ENCODE measurements at places on chromosomes 1 and 21.

DNA sequence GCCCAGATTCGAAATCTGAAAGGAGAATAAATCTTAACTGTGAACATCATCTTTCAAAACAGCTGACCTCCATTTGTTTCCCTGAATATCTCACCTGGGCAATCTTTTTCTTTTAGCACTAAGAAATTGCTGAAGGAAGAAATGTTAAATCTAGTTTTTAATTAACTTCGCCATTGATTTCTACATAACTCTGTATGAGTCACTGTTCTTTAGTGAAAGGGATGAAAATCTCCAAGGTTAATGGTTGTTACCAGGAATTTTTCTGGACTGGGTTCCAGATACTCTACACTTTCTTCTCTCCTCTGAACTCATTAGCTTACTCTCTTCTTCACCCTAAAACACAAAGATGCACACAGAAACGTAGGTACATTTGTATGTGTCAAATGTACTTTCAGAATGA, 235.7 kb downstream of the BACH1 start:
- DNase-seq = no peak

- DNase-seq = no peak
Measured at GRCh38 chr1:101283443-101283842, 46.6 kb downstream of the S1PR1 start.

DNA sequence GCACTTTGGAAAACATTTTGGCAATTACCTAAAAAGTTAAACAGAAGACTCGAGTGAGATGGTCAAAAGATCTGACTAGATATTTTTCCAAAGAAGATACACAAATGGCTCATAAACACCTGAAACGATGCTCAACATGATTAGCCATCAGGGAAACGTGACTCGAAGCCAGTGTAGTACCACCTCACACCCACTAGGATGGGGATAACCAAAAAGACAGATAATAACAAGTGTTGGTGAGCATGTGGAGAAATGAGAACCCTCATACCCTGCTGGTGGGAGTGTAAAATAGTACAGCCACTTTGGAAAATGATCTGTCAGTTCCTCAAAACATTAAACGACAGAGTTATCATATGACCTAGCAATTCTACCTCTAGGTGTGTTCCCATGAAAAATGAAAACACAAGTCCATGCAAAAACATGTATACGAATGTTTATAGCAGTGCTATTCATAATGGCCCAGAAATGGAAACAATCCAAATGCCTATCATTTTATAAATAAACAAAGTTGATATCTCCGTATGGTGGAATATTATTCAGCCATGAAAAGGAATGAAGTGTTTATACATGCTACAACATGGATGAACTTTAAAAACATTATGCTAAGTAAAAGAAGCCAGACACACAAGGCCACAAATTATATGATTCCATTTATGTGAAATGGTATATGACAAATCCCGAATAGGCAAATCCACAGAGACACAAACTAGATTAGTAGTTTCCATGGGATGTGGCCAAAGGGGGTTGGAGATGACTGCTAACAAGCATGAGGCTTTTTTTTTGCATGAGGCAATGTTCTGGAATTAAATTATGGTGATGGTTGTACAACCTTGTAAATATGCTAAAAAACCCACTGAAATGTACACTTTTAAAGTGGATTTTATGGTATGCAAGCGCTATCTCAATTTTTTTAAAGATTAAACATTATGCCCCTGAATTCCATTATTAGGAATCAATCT, 625.3 kb downstream of the KIF26B start:
- no peak for DNase-seq

DNA sequence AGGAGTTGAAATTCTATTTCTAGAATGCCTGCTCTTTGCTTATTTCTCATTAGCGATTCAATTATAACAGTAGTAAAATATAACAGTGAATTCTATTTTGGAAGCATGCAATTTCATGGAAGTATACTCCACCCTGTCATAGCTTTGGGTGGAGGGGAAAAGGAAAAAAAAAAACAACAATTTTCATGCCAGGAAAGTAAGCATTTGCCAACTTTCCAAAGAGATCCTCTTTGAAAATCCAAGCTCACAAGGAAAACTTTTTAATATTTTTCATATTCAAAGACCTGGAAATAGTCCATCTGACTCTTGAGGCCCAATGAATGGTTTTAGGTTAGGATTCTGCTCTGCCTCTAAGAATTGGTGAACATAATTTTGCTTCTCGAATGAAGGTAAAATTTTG, 134.5 kb downstream of the PTPN14 start:
- no peak for DNase-seq

- DNase-seq = no peak
Measured at GRCh38 chr1:29624320-29625083, 388.2 kb downstream of the PTPRU start.

GRCh38 chr1:201066986-201067385, 43.5 kb upstream of the KIF21B start:
- no peak for DNase-seq

DNA sequence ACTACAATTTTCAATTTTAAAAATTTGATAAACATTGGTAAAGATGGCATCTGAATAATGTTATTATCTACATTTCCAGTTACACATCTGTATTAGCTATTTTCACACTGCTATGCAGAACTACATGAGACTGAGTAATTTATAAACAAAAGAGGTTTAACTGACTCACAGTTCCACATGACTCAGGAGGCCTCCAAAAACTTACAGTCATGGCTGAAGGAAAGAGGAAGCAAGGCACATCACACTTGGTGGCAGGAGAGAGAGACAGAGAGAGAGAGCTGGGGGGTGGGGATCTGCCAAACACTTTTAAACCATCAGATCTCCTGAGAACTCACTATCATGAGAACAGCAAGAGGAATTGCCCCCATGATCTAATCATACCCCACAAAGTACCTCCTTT, 850.0 kb downstream of the LTN1 start:
- no peak for DNase-seq

- DNase-seq = no peak
Measured at GRCh38 chr1:208177656-208178055, 66.5 kb downstream of the PLXNA2 start.

DNA sequence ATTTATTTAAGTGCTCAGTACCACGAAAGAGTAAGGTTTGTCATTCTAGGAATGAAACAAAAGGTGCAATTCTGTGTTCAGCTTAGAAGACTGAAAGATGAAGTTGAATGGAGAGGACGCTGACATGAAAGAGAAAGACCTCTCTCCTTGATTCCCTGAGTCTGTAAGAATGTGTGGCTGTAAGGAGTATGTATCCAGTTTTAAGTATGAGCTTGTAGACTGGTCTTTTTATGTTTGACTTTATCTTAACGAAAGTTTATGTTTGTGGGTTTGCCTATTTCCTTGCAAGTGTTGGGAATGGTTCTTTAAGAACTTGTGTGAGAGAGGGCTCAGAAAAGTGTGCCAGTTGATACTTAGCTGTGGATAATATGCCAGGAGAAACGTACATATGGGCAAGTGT, 1.4 kb downstream of the CHD1L start:
- no peak for DNase-seq

GRCh38 chr1:95098196-95098595, 19.0 kb upstream of the TLCD4 start:
- DNase-seq = no peak

DNA sequence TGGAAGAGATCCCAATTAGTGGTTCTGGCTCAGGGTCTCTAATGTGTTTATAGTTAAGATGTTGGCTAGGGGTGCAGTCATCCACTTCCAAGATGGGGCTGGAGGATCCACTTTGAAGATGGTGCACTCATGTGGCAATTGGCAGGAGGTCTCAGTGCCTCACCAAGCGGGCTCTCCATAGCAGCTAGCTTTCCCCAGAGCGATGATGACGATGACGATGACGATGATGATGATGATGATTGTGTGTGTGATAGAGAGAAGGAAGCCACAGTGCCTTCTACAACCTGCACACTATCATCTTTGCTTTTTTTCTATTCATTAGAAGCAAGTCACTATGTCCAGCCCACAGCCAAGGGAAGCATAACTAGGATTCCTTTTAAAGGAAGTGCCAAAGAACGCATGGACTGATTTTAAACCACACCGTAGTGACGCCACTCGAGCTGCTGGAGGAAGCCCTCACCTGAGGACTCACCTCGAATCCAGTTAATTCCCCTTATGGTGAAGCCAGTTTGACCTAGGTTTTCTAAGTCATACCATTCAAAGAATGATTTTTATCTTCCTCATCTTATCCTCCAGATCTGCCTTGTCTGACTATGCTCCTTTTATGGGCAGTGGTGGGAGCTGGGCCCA, 49.4 kb downstream of the SRRM1 start:
- no peak for DNase-seq

DNA sequence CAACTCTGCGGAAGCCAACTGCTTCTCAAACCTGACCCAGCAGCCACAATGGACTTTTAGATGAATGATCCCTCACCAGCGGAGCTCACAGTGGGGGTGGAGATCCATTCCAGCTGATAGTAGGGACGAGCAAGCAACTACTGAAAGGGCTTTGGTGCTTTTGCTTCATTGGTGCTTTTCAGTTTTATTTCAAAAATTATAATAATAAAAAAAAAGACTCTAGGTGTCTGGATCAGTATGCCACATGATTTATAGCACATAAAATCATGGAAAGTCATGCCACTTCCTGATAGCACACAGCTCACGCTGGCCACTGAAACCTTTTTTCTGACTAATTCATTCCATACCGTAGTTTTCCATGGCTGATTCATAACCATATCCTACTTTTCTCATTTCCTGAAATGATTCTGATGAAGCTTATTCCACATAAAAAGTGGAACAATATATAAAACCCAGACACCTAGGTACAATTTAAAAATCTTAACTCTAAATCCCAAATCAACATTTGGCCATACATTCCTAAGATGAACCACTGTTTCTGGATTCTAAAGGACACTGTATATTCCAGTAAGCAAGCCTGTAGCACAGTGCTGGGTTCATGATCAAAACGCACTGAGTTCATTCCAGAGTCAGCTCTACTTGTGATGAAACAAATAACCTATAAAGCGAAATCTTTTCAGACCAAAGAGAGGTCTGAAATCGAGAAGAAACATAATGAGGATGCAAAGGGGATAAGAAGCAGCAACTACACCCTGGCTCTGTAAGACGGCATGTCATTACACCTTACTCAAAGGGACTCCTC, 41.3 kb upstream of the KCNE1 start:
- DNase-seq = no peak

DNA sequence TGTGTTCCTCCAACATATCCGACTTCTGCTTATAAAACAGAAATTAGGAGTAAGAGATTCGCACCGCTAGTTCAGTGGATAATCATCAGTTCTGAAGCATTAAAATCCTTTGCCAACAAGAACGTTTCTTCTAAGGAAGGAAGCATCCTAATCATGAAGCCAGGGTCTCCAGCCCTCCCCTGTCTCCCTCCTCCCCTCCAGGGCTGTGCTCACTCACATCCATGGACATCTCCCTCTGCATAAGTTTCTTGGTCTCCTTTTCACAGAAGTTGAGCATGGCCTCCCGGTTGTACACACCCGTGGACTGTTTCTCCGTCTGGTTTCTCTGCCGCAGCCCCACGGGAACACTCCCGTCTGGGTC, 505 bp downstream of the LMOD1 start:
- DNase-seq = no peak

GRCh38 chr1:200027264-200027823, at the start of gene NR5A2:
Gene NR5A2, plus strand, starts transcription at chr1:200027710. Its CDS starts 138 bp downstream, at chr1:200027848.
- DNase-seq = no peak

- DNase-seq = no peak
Measured at GRCh38 chr1:196685506-196685905, 33.7 kb downstream of the CFH start.

DNA sequence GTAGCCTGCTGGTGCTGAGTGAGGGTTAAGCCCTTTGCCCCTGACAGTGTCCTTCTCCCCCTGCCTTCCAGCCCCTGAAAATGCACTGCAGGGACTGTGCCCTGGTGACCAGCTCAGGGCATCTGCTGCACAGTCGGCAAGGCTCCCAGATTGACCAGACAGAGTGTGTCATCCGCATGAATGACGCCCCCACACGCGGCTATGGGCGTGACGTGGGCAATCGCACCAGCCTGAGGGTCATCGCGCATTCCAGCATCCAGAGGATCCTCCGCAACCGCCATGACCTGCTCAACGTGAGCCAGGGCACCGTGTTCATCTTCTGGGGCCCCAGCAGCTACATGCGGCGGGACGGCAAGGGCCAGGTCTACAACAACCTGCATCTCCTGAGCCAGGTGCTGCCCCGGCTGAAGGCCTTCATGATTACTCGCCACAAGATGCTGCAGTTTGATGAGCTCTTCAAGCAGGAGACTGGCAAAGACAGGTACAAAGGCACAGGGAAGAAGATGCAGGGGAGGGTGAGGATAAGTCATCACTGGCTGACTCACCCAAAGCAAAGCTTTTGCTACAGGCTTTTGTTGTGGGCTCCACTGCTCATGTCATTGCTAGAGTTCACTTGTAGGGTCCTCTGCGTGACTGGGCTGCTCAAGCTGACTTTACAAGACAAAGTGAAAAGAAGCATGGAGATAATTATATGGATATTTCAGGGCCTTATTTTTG, 174.9 kb downstream of the PIGK start:
- no peak for DNase-seq

DNA sequence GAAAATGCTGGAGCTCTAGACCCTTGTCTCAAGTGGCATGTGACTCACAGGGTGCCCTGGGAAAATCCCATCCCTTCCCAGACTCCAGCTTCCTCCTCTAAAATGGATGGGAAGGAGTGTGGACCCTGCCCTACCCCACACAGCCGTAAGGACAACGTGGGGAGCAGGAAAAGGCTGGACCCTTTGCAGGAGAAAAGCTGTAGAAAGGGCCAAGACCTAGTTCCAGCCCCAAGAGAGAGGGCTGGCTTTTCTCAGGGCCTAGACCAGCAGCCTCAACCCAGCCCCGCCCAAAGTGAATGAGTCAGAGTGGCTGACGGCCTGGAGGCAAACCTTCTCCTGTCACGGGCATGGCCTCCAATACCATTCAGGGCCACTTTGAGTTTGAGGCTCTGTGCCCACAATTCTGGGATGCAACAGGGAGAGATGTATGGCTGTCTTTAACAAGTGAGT, 1.1 kb downstream of the LAMB3 start:
- no peak for DNase-seq

DNA sequence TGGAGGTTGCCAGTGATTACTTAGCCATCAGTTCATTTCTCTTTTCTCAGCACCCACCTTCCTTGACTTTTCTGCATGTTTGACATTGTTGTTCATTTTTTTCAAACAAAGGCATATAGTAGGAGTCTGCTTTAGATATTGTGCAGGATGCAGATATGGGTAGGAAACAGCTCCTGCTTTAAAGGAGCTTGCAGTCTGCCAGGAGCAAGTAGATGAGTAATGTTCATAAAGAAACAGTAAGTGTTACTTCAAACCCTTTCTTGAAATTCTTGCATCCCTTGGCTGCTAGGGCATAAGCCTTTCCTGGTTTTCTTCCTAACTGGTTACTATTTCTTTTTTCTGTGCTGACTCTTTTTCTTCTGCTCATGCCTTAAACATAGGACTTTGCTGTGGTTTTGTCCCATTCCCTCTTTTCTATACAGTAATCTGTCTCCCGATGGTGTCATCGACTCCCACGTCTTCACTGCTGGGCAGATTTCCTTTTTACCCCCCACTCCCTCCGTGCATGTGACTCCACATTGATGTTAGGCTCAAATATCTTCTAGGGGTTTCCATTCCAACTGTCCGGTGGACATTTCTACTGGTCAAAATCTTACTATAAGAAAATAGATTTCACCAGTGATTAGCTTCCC, 20.4 kb downstream of the PTGFRN start:
- no peak for DNase-seq

GRCh38 chr1:174954671-174955669, 44.8 kb upstream of the CACYBP start:
- DNase-seq = no peak

GRCh38 chr1:117681093-117681900, 75.4 kb downstream of the TENT5C start:
- DNase-seq = no peak

Data from stimulated activated CD8-positive, alpha-beta memory T cell treated with anti-CD3 and anti-CD28 coated beads, Interleukin-15, amount 100 ng/mL, for 24 hours (primary cell).